ENCODE measurements at places on chromosomes 16 and 17. TPM values are rescaled to one million over a fixed set of nuclear protein-coding genes. Genes with fewer than 3 reads are reported as not detected.

The LPO gene
- 0.15 TPM for total RNA-seq

The BCKDK gene
- total RNA-seq: 8.2 TPM

The CSH2 gene
- 3.8 TPM for total RNA-seq

The NPIPA5 gene
- 7.1 TPM for total RNA-seq

The TMED6 gene
- total RNA-seq: 1.8 TPM

The GNAO1 gene
- 3.0 TPM for total RNA-seq

The KCNH6 gene
- total RNA-seq: not detected

The KRT9 gene
- total RNA-seq: not detected

The OR3A3 gene
- total RNA-seq: not detected

The CCL16 gene
- total RNA-seq: not detected

The DRG2 gene
- total RNA-seq: 54.5 TPM

The CBLN1 gene
- not detected for total RNA-seq

The ERN2 gene
- not detected for total RNA-seq

The CHST5 gene
- not detected for total RNA-seq

The PRDM7 gene
- total RNA-seq: not detected

The CEP95 gene
- 173 TPM for total RNA-seq

The ENPP7 gene
- total RNA-seq: not detected

The VWA3A gene
- total RNA-seq: 0.37 TPM

The MRM3 gene
- total RNA-seq: 36.2 TPM

The UMOD gene
- not detected for total RNA-seq

The ACSM5 gene
- total RNA-seq: not detected

The TP53TG3F gene
- not detected for total RNA-seq

The PNMT gene
- 1.2 TPM for total RNA-seq
